ENCODE measurements at places on chromosomes 11 and 22. TPM values are rescaled to one million over a fixed set of nuclear protein-coding genes. Genes with fewer than 3 reads are reported as not detected.
A peak's percentile ranks its signal among the peaks of the same experiment; 100 is the strongest.

DNA sequence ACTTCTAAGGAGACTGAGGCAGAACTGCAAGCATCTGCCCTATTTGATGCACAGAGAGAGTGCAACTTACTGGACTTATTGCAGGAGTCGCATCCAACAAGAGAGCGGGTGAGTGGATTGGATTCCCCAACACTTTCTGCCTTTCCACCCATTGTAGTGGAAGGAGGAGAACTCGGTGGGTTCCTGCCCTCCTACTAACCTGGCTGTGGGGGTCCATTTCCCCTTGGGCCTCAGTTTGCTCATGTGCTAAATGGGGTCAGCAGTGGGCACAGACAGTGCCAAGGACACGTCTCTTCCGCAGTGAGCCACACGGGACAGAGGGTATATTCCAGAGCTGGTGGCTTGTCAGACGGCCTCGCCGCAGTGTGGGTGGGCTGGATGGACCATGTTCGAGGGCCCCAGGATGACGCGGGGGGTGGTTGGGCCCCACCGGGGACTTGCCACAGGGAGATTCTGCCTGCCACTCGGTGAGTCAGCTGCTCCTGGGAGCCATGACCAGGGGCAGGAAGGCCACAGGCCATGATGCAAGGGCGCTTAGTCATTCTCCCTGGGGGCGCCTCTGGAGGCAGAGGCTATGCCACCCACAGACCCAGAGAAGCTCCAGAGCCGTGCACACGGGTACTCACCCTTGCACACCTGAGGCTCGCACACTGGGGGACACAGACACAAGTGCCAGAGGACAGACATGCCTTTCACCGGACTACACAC is 8.2 kb downstream of the ALX4 start:
- no peaks in the 10 kb centered on the region for H3K36me3 ChIP-seq
- H3K4me3 ChIP-seq = no peak overlapping the region
- no peak overlapping the region for H3K27ac ChIP-seq
- DNase-seq = peak; percentile 43
- H3K4me1 ChIP-seq = peaks cover 26% of the 10 kb centered on the region

DNA sequence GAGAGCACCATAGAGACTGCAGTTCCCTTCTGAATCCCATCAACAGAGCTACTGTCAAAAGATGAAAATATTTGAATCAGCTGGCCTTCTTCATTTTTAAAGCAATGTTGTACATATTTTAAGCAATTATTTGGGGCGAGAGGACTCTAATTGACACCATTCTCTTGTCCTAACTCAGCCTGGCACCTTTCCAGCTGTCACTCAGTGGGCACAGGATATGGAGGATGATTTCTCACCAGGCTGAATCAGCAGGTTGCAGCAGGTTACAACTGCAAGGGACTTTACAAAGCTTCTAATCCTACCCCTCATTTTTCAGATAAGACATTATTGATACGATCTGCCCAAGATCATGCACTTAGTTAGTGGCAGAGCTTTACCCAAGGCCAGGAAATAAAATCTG is 11.9 kb upstream of the WT1 start:
- H3K36me3 ChIP-seq = no peaks in the 10 kb centered on the region
- no peak overlapping the region for H3K4me3 ChIP-seq
- no peak for DNase-seq
- no peaks in the 10 kb centered on the region for H3K4me1 ChIP-seq
- H3K27me3 ChIP-seq = peaks cover 19% of the 10 kb centered on the region

DNA sequence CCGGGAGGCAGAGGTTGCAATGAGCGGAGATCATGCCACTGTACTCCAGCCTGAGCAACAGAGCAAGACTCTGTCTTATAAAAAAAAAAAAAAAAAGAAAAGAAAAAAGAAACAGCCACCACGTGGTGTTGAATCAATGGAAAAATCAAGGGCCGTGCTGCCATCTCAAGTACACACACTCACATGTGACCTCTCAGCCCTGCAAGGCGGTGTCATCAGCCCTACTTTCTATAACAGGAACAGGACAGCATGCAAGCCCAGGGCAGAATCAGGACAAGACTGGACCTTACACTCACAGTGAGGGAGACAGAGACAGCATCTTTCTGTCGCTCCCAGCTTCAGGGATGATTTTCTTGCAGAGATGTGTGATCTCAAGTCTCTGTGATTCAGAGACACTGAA is 179.6 kb downstream of the MPPED1 start:
- H3K27ac ChIP-seq = no peak overlapping the region
- peaks cover 1% of the 10 kb centered on the region for H3K36me3 ChIP-seq
- DNase-seq = no peak
- no peak overlapping the region for H3K4me3 ChIP-seq
- peaks cover 33% of the 10 kb centered on the region for H3K27me3 ChIP-seq

GRCh38 chr11:1936072-1936780 is 10.9 kb upstream of the MRPL23 start:
- no peak overlapping the region for H3K27ac ChIP-seq
- H3K4me1 ChIP-seq = peaks cover 5% of the 10 kb centered on the region
- H3K4me3 ChIP-seq = no peak overlapping the region
- DNase-seq = no peak
- H3K27me3 ChIP-seq = peaks cover 9% of the 10 kb centered on the region
- no peaks in the 10 kb centered on the region for H3K36me3 ChIP-seq

GRCh38 chr11:115407496-115407895 is 96.7 kb downstream of the CADM1 start:
- H3K27me3 ChIP-seq = no peaks in the 10 kb centered on the region
- no peak overlapping the region for H3K4me3 ChIP-seq
- no peaks in the 10 kb centered on the region for H3K4me1 ChIP-seq
- H3K36me3 ChIP-seq = no peaks in the 10 kb centered on the region
- no peak overlapping the region for H3K27ac ChIP-seq
- DNase-seq = no peak

- H3K27ac ChIP-seq = no peak overlapping the region
- no peaks in the 10 kb centered on the region for H3K4me1 ChIP-seq
- no peak for DNase-seq
- H3K27me3 ChIP-seq = no peaks in the 10 kb centered on the region
- H3K4me3 ChIP-seq = no peak overlapping the region
Observed at GRCh38 chr11:44451706-44452105, 113.8 kb upstream of the CD82 start.

DNA sequence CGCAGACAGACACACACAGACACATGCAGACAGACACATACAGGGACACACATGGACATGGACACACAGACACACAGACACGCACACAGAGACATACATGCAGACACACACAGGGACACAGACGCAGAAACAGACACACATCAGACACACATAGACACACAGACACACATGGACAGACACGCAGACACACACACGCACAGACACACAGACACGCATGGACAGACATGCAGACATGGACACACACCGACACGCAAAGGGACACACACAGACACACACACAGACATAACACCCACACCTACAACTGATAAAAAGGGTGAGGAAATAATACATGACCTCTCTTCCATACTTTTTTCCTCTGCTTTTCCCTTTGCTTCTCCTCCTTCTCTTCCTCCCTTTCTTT is 146.2 kb downstream of the HIPK3 start:
- no peaks in the 10 kb centered on the region for H3K36me3 ChIP-seq
- no peak overlapping the region for H3K27ac ChIP-seq
- H3K4me1 ChIP-seq = no peaks in the 10 kb centered on the region
- DNase-seq = no peak
- no peak overlapping the region for H3K4me3 ChIP-seq
- peaks cover 10% of the 10 kb centered on the region for H3K27me3 ChIP-seq

GRCh38 chr11:77672264-77672663 is 34.7 kb upstream of the CLNS1A start:
- H3K27me3 ChIP-seq = no peaks in the 10 kb centered on the region
- no peak for DNase-seq
- no peak overlapping the region for H3K4me3 ChIP-seq
- H3K36me3 ChIP-seq = peaks cover 34% of the 10 kb centered on the region

DNA sequence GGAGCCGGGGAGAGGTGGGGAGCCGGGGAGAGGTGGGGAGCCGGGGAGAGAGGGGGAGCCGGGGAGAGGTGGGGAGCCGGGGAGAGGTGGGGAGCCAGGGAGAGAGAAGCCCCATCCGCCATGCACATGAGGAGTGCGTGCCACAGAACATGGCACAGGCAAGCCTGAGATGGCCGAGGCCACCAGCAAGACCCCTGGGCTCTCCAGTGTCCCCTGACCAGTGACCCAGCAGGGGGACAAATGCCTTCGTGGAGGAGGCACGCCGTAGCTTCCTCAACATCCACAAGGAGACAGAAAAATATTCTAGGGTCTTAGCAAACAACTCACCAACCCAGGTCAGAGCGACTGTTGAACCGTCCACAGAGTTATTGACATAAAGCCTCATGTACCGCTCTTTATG is 618.8 kb downstream of the TBC1D22A start:
- DNase-seq = no peak
- no peaks in the 10 kb centered on the region for H3K4me1 ChIP-seq
- H3K4me3 ChIP-seq = no peak overlapping the region
- no peaks in the 10 kb centered on the region for H3K27me3 ChIP-seq

DNA sequence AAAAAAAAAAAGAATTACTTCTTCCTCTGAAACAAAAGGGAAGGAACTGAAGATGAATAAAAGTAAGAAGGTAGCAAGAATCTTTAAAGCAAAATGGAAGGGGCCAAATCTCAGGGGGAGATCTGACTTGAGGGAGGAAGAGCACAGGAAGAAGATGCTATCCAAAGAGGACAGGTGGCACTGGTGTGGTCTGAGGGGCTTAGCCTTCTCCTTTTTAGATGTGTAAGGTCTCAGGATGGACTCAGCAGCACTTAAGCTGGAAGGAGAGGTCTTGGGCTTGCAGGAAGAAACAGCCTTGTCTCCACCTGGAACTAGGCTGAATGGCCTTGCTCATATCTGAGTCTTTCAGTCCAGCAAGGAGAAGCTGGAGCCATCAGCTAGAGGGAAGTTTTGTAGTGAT is 5.0 kb upstream of the RNF169 start:
- no peak for DNase-seq
- H3K27me3 ChIP-seq = peaks cover 9% of the 10 kb centered on the region
- no peaks in the 10 kb centered on the region for H3K36me3 ChIP-seq
- H3K4me3 ChIP-seq = no peak overlapping the region
- no peak overlapping the region for H3K27ac ChIP-seq

The ASCL2 gene
- 0.38 TPM for total RNA-seq

The LYVE1 gene
- not detected for total RNA-seq

The CDC42BPG gene
- total RNA-seq = 1.1 TPM

The CALCB gene
- total RNA-seq = 11.2 TPM

The DRD4 gene
- total RNA-seq = 2.0 TPM

The PKP3 gene
- 1.2 TPM for total RNA-seq

The POU2AF3 gene
- total RNA-seq = not detected

The SYT12 gene
- not detected for total RNA-seq
